ENCODE measurements at places on chromosomes 5 and 9.

GRCh38 chr5:122500245-122501088 is 188.4 kb downstream of the SNCAIP start:
- no peak for DNase-seq

GRCh38 chr5:12316812-12317211 is 412.6 kb upstream of the CTNND2 start:
- no peak for DNase-seq

DNA sequence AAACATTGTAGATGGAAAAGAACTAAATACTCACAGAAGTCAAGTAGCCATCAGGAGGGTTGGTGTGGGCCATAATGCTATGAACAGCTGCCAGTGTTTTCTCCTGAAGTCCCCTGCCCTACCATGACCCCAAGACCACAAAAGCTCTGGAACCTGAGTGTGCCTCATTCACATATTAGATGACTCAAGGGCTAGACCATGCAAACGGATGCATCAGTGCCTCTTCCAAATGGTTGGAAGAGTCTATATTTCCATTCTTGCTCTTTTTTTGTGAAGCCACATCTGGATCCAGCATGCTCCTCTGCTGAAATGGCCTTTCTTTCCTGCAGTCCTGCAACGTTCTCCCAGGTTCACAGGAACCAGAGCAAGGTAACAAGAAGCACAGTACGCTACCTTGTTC is 136.6 kb upstream of the EPB41L4A start:
- no peak for DNase-seq

DNA sequence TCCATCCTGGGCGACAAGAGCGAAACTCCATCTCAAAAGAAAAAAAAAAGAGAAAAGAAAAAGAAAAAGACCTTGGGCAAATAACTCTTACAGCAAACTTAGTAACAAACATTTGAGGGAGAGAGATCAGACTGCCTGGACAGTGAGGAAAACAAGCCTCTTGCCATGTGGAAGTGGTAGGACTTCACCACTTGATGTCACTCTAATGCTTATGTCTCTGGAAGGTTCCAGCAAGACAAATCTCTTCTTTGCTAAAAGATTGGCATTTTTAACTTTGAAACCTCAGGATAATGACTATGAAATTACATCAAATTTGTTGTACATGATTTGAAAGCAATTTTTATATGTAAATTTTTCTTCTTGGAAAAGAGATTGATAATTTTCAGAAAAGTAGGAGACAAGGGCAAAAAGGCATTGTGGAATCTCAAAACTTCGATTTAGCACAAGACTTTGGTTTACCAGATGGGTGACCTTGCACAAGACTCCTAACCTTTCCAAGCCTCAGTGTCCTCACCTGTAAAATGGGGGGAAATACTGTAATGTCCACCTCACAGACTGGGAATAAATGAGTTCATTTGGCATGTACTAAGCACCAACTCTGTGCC is 5.4 kb downstream of the ACTL7B start:
- DNase-seq: no peak

GRCh38 chr5:143755966-143756365 is 56.0 kb upstream of the HMHB1 start:
- DNase-seq: no peak

DNA sequence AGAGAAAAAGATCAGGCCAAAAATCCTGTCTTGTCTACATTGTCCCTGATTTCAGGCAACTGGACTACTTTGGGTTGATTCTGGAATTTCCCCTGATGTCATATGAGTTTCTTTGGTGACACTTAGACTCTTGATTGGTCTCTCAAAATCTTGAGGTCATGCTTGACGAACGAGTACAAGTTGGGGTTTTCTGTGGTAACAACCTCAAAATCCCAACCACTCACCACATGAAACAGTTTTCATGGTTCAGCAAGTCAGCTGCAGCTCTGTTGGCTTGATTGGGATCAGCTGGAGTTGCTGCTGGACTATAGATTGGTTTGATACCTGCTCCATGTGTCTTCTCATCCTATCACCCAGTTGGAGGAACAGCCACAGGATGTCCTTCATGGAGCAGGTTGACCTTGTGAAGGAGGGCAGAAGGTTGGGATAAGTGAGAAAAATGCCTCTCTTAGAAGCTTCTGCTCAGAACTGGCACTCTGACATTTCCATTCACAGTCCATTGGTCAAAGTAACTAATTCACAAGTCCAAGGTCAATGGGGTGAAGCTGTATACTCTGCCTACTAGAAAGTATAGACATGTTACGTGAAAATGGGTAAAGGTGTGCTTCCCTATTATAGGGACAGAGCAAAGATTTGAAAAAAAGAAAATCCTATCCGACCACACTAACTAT is 284.5 kb downstream of the SH3GL2 start:
- DNase-seq: no peak

DNA sequence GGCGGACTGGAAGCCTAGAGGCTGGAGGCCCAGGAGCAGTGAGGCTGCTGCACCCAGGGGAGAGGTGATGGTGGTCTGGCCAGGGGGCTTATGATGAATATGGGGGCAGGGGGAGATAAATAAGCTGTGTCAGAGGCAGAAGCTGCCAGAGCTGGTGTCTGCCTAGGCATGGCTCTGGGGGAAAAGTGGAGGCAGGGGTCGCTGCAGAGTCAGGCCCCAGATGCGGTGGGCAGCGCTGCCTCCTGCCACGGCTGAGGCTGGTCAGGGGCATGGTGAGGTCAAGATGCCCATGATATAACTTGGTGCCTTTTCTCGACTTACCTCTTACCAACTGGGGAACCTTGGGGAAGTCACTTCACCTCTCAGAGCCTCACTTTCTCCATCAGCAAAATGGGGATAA is 51.1 kb downstream of the NSG2 start:
- DNase-seq: no peak

GRCh38 chr9:33459115-33459514 is 11.7 kb upstream of the AQP3 start:
- DNase-seq: no peak

- no peak for DNase-seq
Measured at GRCh38 chr9:74403581-74403980, 93.6 kb upstream of the RORB start.

DNA sequence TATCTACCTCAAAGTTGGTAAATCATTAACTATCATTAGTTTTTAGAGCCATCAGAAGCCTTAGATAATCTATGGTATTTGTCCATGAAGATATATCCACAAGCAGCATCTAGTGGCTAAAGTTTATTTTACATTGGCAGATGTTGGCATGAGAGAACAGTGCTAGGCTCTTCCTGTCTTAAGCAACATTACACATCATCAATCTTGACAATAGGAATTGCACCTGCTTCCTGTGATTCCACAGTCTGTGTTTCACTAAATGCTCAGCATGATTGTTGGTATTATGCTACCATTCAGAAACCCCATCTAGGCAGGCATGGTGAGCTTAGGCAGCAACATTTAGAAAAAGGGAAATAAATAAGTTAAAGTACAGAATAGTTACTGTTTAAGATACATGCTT is 246.6 kb downstream of the SLCO4C1 start:
- DNase-seq: no peak

GRCh38 chr5:119743927-119744326 is 114.6 kb downstream of the FAM170A start:
- no peak for DNase-seq

DNA sequence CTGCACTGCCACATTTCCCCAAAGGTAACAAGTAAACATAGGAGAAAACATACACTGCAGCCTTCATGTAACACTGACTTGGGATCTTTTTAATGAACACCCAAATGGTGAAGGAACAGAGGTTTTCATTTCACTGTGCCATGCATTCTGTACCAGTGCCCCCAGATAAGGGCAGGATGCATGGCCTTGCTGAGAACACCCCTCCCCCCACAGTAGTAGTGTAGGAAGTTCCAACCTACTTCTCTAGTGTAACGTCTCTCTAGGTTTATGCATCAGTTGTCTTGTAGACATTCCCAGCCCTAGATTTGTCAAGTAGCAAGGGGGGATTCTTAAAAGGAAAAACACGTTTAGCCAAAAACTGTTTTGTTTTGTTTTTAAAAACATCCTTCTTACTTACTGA is 29.9 kb downstream of the MAP3K1 start:
- no peak for DNase-seq

DNA sequence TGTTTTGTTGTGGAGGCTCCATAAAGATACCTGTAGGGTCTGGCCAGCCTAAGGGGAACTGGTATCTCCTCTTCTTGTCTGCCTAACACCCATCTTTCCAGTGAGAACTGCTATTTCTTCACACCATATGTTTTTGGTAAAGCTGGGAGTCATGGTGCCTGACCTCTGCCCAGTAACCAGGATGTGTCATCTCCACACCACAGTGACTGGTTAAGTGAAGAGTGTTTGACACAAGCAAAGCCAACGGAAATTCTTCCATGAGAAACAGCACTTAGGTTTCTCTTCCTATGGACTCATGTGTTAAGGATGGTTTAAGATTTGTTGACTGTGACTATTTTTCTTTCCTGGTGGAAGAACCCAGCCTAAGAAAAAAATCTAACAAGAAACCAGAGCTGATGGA is 111.5 kb downstream of the HTR4 start:
- DNase-seq: no peak

GRCh38 chr5:12419075-12419474 is 514.8 kb upstream of the CTNND2 start:
- DNase-seq: no peak

DNA sequence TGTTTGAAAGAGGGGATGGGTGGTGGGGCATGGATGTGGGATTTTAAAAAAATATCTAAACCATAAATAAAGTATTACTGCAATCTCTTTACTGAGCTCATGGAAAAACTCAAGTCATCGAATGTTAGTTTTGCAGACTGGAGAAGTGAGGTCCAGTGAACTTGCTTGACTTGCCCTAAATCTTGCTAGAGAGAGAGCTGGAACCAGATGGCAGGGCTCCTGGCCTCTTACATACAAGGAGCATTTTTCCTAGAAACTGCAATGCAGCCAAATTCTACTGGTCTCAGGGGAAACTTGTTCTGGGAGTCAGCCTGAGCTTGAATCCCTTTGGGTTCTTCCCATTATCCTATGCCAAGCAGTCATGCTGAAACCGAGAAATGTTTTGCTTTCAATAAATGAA is 2.9 kb upstream of the TGFBI start:
- DNase-seq: no peak

- no peak for DNase-seq
Measured at GRCh38 chr5:84362061-84362720, 22.5 kb downstream of the EDIL3 start.

GRCh38 chr5:174252121-174252520 is 206.6 kb downstream of the NSG2 start:
- DNase-seq: no peak

GRCh38 chr9:130150779-130151382 is 21.3 kb upstream of the NCS1 start:
- no peak for DNase-seq

DNA sequence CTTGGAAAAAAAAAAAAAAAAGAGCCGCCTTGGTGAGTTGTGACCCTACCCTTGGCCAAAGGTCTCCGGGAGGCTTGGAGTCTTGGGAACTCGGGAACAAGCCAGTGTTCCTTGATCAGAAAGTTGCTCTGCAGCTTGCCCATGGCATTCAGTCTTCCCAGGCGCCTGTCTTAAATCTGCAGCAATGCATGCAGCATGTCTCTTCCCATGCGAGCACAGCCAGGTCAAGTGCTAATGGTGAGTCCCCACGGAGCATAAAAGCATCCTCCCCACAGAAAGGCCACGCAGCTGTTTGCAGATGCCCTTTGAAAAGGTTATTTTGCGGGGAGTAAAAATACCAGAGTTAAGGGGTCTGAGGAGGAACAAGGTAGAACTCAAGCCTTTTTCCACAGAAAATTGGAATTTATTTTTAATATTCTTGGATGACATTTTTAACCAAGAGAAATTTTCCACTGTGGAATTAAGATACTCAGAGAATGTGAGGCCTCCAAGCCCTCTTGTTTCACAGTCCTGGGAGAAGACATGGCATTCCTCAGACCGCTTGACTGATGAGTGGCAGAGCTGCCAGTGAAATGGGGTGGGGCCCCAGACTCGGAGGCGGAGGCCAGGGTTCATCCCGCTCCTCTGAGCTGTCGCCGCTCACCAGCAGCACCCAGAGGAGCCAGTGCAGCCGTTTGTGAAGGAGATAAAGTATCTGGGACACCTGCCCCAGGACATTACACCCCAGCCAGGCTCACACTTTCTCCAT is 81.6 kb downstream of the CYFIP2 start:
- DNase-seq: no peak

GRCh38 chr5:68845131-68845530 is 248.7 kb upstream of the SLC30A5 start:
- DNase-seq: no peak

DNA sequence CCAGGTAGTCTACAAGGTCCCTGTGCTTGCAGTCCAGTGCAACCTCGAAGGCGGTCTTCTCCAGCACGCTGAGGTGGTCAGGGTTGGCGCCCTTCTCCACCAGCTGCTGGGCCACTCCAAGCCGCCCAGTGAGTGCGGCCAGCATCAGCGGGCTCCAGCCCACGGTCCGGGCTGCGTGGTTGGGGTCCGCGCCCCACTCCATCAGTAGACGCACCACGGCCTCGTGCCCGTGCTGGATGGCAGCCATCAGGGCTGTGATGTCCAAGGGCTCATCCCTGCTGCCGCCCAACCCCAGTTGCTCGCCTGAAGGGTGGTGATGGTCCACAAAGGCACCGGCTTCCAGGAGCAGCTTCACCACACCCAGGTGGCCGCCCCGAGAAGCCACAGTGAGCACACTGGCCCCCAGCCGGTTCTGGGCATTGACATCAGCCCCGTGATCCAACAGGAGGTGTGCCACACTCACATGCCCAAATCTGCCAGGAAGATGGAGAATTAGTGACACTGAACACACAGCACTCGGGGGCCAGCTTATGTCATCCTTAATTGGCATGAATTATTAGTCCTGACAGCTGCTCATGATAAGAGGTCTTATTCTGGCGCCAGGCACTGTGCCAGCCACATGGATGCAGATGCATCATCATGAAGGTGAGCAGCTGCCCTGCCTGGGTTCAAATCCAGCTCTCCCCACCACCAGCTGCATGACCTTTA is 6.1 kb downstream of the ANKS6 start:
- no peak for DNase-seq

- no peak for DNase-seq
Measured at GRCh38 chr5:7494481-7495130, 98.7 kb downstream of the ADCY2 start.

GRCh38 chr9:120151806-120152205 is 428.2 kb downstream of the CDK5RAP2 start:
- DNase-seq: no peak

- no peak for DNase-seq
Measured at GRCh38 chr9:1869843-1870242, 145.3 kb upstream of the SMARCA2 start.

- no peak for DNase-seq
Measured at GRCh38 chr5:64628901-64629300, 61.4 kb upstream of the SHISAL2B start.

DNA sequence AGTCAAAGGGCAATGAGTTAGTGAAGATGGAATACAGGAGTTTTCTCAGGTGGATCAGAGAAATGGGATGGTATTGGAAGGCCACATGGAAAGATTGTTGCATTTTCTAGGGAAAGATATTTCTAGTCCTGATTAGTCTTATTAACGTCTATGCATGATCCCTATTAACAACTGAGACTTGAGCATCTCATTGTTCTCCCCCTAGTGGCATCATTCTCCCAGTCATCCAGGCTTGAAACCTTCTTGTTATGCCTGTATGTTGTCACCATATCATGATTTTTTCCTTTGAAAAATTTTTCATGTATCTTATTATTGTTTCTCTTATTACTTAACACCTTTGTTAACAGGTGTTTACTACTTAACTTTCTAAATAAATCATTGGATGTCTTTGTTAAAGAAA is 34.4 kb downstream of the KIF2A start:
- DNase-seq: no peak

- DNase-seq: no peak
Measured at GRCh38 chr5:139342423-139342723, 719 bp downstream of the PAIP2 start.

GRCh38 chr9:136052472-136052880 is 42.6 kb downstream of the NACC2 start:
- DNase-seq: no peak

GRCh38 chr5:113164021-113164420 is 187.4 kb downstream of the DCP2 start:
- DNase-seq: no peak

Measured in cortex of kidney (tissue), 1 donor.